Occipital lobe (tissue), 3 donors: ENCODE measurements at places on chromosomes 4 and X.
A peak's percentile ranks its signal among the peaks of the same experiment; 100 is the strongest.

DNA sequence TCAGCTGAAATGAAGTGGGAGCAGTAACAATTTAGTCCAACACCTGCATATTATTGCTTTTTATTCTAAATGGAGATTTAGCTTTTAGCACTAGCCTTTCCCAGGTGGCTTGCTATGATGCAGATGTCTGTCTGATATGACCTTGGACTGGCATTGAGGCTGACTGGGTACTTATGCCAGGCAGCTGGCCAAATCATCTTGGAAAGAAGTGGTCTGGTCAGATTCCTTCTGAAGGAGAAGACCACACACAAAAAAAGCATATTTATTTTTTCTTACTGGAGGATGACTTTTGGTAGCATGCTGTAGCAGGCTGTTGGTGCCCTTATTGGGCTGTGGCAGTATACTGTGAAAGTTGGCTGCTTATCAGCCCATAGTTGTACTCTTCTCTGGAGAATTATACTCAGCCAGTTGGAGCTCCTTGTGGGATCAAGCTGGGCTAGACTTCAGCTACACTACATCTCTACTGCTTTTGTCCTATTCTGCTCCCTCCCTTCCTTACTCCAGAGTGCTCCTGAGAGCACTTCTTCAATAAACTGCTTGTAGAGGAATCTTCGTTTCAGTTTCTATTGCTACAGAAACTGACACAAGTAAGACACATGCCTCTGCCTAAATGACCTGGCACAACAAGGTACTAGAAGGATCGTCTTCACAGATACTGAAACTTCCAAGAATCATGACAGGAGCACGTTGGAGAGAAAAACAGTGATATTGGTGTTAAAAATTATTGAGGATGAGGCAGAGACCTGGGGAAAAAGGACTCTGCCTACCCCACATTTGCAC, 196.8 kb upstream of the RPS6KA3 start:
- no peak for DNase-seq

DNA sequence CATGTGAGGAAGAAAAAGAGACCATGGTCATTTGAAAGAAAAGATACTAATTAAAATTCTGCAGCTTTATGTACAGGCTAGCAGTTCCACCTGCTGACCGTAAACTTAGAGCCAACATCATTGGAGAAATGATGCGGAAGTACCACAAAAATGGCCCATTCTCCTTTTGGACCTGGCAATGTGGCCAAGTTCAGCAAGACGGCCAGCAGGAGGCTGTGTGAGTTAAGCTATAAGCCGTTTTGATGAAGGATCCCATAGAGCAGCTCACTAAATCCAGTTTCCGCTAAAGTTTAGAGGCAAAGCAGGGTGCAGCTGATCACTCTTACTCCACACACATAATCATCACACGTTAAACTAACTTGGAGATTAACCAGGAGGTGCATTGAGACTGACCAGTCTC, 133.8 kb downstream of the LDB2 start:
- DNase-seq = no peak

- no peak for DNase-seq
Measured at GRCh38 chr4:1784789-1785591, 8.1 kb upstream of the FGFR3 start.

- DNase-seq = no peak
Measured at GRCh38 chr4:13876131-13876530, 248.6 kb upstream of the BOD1L1 start.

DNA sequence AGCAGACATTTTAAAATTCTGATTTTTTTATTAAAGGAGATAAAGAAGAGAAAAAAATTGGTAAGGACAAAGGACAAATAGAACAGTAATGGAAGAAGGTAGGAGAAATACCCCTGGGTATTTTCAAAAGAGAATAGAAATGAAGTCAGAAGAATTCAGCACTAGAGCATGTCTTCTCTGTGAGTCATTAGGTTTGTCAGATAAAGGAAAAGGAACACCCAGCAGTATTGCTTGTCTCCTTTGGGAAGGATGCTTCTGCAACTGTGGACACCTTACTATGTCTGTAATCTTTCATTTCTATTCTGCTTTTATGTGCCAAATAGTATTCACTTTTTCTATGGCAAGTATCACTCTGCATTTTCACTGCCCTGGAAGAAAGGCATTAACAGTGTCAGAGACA, 24.0 kb upstream of the PCDH7 start:
- DNase-seq = no peak

DNA sequence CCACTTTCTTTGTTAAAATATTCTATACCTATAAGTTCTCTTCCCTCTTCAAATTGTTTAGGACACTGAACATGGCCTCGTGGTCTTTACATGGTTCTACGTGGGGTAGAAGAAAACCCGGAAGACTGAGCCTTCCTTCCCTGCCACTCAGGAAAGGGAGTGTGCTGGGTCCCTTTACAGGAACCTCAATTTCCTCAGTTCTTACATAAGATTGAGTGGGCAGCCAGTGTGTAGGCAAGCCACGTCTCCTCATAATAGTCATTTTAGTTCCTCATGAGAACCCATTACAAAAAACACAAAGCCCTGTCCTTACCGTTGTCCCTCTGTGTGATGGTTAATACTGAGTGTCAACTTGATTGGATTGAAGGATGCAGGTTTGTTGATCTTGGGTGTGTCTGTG, 28.7 kb upstream of the SMIM10L2A start:
- DNase-seq = no peak

- DNase-seq = no peak
Measured at GRCh38 chrX:135985973-135986310, 707 bp downstream of the SLC9A6 start.

GRCh38 chrX:11239230-11239629, 54.0 kb upstream of the AMELX start:
- no peak for DNase-seq

- no peak for DNase-seq
Measured at GRCh38 chr4:185086053-185086452, 57.0 kb upstream of the SLC25A4 start.

GRCh38 chr4:113955411-113955810, 24.0 kb downstream of the ARSJ start:
- no peak for DNase-seq

GRCh38 chrX:100636321-100636991, at the start of gene TSPAN6:
Gene TSPAN6 (minus strand): TSS chrX:100636806. CDS start chrX:100636694, 112 bp downstream.
- peak; percentile 19 for DNase-seq

GRCh38 chr4:147707892-147708672, 23.8 kb upstream of the ARHGAP10 start:
- no peak for DNase-seq

DNA sequence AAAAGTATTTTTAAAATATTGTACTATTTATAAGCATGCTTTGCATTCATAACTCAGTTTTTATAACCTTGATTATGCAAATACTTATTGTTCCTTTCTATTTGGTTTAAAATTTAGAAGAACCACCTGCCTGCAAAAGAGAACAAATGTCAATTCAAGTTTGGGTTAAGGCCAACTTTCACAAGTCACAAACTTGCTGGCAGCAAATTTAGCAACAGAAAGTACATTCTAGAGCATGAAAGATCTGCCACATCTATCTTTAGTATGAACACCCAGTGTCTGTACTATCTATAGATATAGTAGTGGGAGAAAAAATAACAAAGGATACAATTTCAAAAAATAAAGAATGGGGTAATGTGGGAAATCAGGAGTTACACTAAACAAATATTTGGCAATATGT, 1014.2 kb downstream of the C4orf33 start:
- DNase-seq = no peak

GRCh38 chr4:42747971-42748370, 91.1 kb upstream of the ATP8A1 start:
- no peak for DNase-seq

- peak; percentile 16 for DNase-seq
Measured at GRCh38 chr4:169619518-169619957, 840 bp upstream of the CLCN3 start.

- DNase-seq = no peak
Measured at GRCh38 chrX:19515615-19516105, 352 bp upstream of the MAP3K15 start.

DNA sequence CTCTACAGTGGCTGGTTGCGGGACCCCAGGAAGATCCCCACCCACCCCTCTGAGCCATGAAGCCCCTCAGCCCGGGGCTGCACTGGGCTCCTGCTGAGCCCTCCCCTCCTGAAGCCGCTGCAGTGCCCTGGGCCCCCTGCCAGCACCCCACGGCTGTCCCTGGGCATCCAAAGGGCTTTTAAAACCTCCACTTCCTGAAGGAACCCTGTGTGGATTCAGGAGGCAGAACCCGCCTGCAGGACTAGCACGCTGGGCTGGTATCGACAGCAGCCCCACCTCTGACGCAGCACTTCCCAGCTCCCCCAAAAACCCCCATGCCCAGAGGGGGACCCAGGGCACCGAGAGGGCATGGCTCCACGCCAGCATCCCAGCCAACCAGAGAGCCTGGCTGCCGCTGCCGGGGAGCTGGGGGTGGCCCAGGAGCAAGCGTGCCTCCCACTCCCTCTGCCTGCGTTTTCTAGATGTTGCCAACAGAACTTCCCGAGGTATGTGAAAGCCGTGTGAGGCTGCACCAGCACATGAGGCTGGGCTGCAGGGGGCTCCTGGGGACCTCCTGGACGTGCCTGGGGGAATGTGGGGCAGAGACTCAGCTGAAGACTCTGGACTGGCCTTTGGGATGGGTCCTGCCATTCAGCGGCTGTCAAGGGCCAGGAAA, 6.3 kb downstream of the MXD4 start:
- no peak for DNase-seq

DNA sequence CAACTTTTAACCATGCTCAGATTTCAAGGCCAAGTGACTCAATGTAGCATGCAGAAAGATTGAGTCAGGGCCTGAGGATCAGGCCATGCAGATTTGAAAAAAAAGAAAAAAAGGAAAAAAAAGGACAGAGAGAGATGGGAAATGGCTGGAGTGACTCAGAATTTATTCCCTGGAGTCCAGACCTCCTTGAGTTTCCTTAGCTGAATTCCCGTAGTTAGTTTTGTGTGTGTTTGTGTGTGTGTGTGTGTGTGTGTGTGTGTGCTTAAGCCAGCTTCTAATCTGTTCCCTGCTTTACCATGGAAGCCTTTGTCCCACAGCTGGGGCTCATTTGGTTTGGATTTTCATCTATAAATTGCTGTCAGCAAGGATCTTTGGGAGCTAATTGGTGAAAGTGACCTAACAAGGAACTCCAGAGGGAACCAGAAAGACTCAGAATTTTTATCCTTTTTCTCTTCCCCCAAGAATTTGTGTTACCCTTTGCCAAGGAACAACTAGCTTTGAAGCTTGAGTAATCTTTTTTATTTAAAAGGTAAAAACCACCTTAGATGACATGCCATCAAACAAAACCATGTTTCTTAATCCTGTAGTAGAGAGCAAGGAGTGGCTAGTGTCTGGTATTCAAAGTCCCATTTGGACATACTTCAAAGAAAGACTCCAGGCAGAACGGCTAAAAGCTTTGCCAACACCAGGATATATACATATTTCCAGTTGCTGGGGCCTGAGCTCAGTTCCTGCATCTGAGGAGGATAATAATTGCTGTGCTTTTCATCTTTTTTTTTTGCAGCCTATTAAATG, 109.0 kb upstream of the DDIT4L start:
- DNase-seq = no peak

GRCh38 chr4:79848329-79848728, 224.7 kb downstream of the ANTXR2 start:
- no peak for DNase-seq
